Fibroblast of villous mesenchyme (primary cell): ENCODE measurements at places on chromosomes 3 and 15. TPM values are rescaled to one million over a fixed set of nuclear protein-coding genes. Genes with fewer than 3 reads are reported as not detected.

- no peak for DNase-seq
These were observed 49.9 kb upstream of the IQSEC1 start for GRCh38 chr3:13123013-13123654.

Gene CILP
- total RNA-seq: under 0.01 TPM in 2 replicates

- peak; percentile 43 for DNase-seq
These were observed 710 bp downstream of the ABHD10 start for GRCh38 chr3:111979434-111980038.

GRCh38 chr3:185387646-185388045 is 24.7 kb downstream of the MAP3K13 start:
- DNase-seq: no peak

Gene ITPKA
- 0.86 and 1.6 TPM in 2 replicates for total RNA-seq

DNA sequence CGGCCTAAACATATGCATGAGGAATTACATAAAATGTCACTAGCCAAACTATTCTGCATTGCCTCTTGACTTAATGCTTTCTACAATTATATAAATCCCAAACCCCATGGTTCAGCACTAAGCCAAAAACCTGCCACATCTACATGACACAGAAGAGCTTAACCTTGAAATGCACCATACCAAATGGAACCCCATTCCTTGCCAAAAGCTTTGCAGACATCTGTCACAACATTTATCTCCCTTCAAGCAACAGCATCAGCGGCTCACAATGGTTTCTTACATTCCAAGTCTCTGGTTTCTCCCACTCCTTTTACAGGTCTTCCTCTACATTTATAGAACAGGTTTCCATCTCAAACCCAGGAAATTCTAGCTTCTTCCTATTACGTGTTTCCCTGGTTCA is 58.4 kb upstream of the GYG1 start:
- DNase-seq: no peak

GRCh38 chr15:43118286-43118685 is 12.4 kb upstream of the UBR1 start:
- no peak for DNase-seq

Gene MCF2L2
- 0.43 and 0.64 TPM in 2 replicates for total RNA-seq

Gene GOLGA6A
- not detected in 2 replicates for total RNA-seq
